ENCODE measurements at places on chromosomes 3 and 15.

GRCh38 chr3:171342783-171343420, 117.3 kb downstream of the TNIK start:
- ATAC-seq, result no peak

DNA sequence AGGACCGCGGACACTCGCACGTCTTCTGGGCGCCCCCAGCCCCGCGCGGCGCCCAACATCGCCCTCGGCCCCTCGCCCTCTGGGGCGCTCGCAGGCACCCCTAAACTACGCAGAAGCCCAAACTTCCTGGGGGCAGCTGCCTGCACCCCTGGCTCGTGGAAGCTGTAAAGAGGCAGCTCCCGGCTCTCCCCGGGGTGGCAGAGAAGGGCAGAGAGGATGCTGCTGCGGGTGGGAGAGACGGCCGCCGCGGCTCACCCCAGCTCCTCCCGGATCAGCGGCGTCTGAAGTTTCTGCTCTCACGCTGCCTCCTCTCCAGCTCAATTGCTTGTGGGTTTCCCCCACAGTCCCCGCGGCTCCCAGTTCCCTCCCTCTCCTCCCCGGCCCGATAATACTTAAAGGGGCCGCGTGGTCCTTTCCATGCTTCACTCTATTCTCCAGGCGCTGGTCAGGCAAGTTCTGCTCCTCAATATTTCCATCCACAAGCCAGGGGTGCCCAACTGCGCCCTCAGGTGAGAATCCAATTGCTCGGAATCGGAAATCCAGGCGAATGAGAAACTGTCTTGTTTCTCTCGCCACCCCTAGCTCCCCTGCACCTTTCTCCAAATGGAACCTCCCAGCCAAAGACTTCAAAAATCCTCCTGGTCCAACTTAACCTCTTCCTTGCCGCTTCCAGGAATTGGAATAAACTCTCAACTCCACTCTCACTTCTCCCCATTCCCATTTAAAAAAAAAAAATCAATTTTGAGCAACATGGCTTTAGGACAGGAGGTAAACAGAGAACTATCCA, 748.5 kb downstream of the ROBO1 start:
- ATAC-seq, result no peak

GRCh38 chr15:35698331-35698730, 152.4 kb upstream of the DPH6 start:
- ATAC-seq, result no peak

DNA sequence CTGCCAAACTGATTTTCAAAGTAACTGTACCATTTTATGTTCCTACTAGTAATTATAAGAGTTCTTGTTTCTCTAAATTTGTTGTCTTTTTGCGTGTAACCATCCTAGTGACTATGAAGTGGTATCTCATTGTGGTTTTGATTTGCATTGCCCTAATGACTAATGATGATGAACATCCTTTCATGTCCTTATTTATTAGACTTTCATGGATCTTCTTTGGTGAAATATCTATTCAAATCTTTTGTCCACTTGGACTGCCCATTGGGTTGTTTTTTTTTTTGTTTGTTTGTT, 3.6 kb downstream of the OXSR1 start:
- peak; percentile 3 for ATAC-seq

- no peak for ATAC-seq
Observed at GRCh38 chr3:157529751-157530150, 26.5 kb upstream of the VEPH1 start.

- no peak for ATAC-seq
Observed at GRCh38 chr15:40344217-40344616, 3.5 kb upstream of the CCDC9B start.

- ATAC-seq, result no peak
Observed at GRCh38 chr3:137385922-137386321, 378.2 kb upstream of the SOX14 start.

- ATAC-seq, result no peak
Observed at GRCh38 chr15:35886765-35887164, 340.8 kb upstream of the DPH6 start.

DNA sequence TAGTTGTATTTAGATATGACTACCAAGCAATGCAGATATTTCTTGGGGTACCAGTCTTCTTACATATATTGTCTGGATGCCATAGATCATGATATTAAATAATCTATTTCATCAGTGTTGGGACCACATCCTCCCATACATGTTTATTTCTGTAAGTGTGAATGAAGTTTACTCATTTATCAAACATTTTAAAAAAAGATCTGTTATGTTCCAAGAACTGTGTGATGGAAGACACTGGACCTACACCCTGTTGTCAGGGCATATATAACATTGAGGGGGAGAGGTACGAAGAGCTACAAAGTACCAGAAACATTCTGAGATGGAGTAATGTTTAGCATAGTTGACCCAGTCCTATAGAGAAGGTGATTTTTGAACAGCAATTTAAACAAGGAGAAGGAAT, 26.6 kb downstream of the MBNL1 start:
- no peak for ATAC-seq

DNA sequence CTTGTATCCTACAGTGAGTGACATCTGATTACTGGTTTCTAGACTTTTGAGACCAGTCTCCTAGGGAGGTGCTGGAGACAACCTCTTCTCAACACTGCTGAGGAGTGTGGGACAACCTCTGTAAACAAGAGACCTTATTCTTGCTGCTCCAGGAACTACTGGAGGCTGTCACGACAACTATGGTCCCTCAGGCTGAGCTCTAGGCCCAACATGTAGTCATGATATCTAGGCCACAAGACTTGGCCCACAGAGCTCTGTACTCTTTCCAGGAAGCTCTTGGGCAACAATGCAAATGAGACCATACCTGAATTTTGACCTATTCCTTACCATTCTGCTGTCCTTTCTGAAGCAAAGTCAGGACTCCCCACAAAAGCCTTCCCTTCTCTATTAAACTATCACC, 24.3 kb upstream of the HEG1 start:
- ATAC-seq, result no peak

DNA sequence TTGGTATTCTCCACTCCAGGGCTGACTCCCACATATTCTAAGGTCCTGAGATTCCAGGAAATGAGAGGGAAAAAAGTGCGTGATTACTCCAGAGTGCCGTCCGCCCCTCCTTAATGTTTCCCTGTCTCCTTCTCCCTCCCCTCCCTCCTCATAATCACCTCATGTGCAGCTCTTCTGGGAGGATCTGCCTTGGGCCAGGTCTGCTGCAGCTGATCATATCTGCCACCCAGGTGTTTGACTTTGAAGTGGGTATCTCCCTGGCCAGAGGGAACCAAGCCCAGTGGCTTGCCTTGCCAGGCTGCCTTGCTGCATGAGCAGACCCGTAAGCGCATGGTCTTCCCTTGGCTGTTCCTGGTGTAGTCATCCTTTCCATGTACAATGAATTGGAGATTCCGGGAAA, 28.1 kb upstream of the LRTM1 start:
- no peak for ATAC-seq

DNA sequence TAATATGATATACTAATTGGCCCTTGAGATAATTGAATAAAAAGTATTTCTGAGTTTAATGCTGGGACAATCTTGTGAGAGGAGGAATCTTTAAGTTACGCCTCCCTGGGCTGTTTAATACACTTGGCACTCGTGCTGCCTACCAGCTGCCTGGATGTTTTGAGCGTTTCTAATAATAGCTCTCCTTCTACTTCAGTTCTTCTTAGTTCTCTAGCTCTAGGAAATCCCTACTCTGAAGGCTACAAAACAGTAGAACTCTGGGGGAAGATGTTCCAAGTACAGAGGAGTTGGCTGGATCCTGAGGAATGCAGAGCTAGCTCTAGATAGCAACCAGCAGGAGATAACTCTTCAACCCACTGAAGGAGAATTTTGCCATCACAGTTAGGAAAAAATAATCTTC, 3.5 kb downstream of the NAALADL2 start:
- ATAC-seq, result no peak

DNA sequence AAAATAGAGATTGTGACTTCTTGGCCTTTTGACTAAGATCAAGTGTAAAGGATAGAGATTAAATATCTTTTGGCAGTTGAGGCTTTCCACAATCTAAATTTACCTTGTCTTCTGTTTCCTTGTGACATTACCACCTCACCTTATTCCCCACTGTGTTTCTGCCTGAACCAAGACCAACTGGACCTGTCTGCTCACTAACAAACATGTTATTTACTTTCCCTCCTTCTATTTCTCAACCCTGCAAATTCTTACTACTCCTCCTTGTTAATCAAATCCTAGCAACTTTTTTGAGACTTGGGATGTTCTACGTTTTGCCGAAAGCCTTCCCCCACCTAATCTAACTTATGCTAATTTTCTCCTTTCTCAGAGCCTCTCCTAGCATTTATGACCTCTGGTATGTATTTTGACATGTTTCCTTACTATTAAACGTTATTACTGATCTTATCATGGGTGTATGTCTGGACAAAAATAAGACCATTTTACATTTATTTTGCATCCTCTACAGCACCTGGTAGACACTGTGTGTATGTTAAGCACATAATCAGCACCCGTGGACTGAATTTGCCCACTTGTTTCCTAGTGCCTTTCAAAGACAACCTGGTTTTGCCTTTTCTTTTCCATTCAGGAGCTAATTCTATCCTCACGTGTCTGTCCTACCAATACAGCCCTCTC, 7.6 kb upstream of the CCNL1 start:
- ATAC-seq, result no peak

GRCh38 chr3:13542142-13542541, 6.8 kb upstream of the FBLN2 start:
- no peak for ATAC-seq

- no peak for ATAC-seq
Observed at GRCh38 chr15:83545804-83546511, 98.8 kb downstream of the SH3GL3 start.

GRCh38 chr15:66039117-66039871, 170.0 kb downstream of the RAB11A start:
- no peak for ATAC-seq

DNA sequence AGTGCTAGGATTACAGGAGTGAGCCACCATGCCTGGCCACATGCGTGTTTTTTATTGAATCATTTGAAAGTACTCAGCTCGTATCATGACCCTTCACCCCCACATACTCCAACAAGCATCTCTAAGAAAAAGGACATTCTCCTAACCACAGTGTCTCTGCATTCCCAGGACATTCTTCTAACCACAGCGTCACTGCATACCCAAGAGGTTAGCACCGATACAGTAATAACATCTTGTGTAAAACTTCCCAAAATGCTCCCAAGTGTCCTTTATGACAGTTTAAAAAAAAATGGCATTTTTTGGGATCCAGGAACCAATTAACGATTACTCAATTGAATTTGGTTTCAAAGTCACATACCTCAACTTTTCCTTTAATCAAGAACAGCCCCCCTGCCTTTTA, 39.6 kb downstream of the FLNB start:
- ATAC-seq, result no peak

GRCh38 chr3:24185738-24186384, 240.8 kb downstream of the NR1D2 start:
- no peak for ATAC-seq

DNA sequence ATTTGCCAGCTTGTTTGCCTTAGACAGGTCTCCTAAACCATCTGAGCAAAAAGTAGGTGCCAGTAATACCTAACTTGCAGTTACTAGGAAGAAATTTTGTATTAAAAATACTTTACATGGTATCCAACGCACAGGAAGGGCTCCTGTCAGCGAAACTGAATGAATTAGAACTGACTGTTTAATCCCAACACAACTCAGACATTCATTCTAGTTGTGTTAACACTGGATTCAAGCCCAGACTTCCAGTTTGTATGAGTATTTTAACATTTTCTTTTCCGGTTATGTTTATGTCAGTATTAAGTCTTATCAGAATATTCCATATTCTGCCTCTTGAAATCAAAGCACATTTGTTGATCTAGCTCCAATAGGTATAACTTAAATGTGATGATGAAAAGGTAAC, 82.0 kb upstream of the SOX2 start:
- ATAC-seq, result no peak

- ATAC-seq, result peak; percentile 56
Observed at GRCh38 chr3:72123908-72124441, 339.0 kb upstream of the PROK2 start.

GRCh38 chr3:16820485-16820884, 64.3 kb upstream of the PLCL2 start:
- ATAC-seq, result peak; percentile 19

- peak; percentile 92 for ATAC-seq
Observed at GRCh38 chr3:46406788-46407611, at the start of the genes CCR5AS and CCRL2. Gene CCR5AS, minus strand, starts transcription at chr3:46407066. Gene CCRL2, plus strand, starts transcription at chr3:46407259. Its CDS starts 821 bp downstream, at chr3:46408080.

- ATAC-seq, result no peak
Observed at GRCh38 chr3:8516047-8516661, 14.5 kb downstream of the LMCD1 start.

DNA sequence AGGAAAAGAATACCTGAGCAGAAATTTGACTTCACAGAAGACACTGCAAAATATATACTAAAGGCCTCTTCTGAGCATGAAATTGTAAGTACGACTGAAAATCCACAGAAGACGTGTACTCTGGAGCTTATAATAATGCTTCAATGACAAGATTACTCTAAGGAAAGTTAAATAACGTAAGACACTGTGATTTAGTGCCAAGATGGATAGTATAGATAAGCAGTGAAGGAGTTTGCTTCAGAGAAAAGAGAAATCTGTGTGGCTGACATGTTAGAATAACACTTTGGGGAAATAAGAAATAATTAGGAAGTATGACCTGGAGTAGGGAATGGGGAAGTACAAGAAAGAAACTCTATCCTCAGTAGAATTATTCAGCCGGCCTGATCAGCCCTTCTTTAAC, 28.9 kb downstream of the ALDH1A2 start:
- ATAC-seq, result no peak

DNA sequence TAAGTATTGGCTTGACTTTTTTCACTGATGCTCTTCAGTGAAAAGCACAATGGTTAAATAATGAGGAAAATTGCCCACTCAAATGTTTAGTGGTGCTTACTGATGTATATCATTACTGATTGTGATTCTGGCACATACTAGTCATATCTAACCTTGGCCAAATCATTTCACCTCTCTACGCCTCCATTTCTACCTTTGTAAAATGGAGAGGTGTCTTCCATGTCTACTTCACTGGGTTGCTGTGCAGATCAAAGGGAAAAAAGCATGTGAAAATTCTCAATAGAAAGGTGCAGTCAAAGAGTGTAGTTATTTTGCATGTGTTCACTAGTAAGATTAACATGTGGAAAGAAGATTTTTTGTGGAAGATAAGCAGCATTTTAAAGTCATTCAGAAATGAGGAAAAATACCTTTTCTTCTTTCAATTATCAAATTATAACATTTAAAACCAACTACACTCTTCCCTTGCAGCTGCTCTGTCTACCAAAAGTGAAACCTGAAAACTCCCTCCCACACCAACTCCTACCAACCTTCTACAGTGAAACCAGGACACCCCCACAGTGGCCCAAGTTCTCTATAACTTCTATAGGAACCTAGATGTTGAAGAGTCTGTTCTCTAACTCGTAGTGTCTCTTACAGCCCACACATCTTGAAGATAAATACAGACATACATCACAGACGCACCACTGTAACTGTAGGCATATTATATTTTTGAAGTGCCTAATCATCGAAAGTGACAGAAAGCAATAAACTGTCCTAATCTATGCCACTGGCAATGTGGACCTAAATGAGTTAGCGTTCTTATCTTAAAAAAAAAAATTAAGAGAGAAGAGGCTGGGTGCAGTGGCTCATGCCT, 1.4 kb downstream of the CD200R1 start:
- ATAC-seq, result peak; percentile 88

GRCh38 chr3:194800002-194800401, 114.3 kb downstream of the FAM43A start:
- no peak for ATAC-seq
